ENCODE measurements at places on chromosomes 13 and 19.

GRCh38 chr19:57052081-57052480 lies 67.7 kb upstream of the USP29 start:
- no peak for DNase-seq

- no peak for DNase-seq
These were observed 40.8 kb upstream of the RFXAP start for GRCh38 chr13:36778083-36778671.

- no peak for DNase-seq
These were observed 3.9 kb upstream of the SSBP4 start for GRCh38 chr19:18415178-18415867.

DNA sequence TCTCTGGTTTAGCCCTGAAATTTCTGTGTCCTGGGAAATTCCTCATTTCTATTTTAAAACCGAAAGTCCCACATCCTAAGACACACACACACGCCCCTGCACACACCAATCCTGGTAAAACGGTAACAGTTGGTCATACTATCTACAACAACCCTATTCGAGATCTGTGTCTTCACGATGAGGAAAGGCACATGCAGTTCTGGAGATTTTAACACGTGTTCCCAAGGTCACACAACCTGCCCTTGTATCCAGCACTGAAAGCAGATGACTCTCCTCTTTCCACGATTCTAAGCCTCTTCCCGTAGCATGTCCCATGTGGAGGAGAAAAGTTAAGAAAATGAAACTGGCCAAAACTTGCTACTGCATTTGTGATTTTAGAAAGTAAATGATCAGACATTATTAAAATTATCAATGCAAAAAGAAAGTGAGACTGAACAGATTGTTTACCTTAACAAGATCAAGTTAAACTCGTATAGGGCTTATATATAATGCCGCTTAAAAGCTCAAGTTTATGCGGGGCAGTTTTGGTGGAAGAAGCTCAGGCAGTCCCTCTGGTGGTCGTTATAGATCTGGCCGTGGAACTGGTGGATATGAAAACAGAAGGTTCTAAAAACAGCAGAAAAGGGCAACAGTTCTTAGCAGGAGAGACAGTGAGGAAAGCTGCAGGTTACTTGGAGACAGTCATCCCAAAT lies 32.7 kb downstream of the VSTM1 start:
- no peak for DNase-seq

GRCh38 chr19:17943274-17944221 lies 10.7 kb downstream of the CCDC124 start:
- no peak for DNase-seq

GRCh38 chr13:103291798-103292572 lies 225.8 kb upstream of the SLC10A2 start:
- DNase-seq = no peak

- no peak for DNase-seq
These were observed 289.9 kb downstream of the DACH1 start for GRCh38 chr13:71577127-71577526.

DNA sequence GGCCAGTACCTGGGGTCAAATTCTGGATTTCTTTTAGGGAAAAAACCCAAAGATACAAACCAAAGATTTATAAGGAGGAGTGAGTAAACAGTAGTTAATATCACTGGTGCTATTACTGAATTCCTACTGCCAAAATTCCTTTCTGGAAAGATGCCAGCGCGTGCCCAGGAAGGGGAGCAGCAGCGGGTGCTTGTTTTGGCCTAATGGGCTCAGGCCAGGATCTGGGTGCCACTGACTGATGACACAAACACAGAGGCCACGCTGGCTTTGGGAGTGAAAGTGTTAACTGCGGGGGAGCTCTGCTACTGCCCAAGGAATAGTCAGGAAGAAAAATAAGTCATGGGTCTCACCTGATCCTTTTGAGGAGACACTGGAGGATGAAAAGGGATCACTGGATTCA lies 61.2 kb downstream of the KLF2 start:
- no peak for DNase-seq

DNA sequence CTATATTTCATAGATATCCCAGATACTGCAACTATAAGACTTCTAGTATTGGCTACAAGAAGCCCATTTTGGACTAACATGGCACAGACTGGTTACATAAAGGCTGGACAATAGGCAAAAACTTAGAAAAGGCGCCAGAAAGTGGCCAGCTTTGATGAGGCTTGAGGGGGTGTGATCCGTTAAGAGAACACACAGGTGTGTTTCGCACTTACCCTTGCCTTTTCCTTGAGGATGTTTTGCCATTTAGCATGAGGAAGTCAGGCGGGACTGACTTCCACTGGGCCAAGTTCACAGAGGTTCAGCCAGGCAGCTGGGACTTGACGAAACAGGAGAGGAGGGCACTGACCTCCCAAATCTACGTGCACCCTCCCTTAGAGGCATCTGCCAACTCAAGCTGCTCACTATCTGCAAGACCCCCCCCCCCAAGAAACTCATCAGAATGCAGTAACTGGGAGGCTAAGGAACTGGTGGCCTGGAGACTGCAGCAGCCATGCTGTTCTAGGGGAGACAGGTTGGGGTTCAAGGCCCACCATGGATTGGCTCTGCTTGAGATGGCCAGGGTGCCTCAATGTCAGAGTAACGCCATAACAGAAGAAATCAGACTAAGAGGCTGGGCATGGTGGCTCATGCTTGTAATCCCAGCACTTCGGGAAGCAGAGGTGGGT lies 4.5 kb upstream of the LIN7B start:
- DNase-seq = no peak
